ENCODE measurements at places on chromosomes 13 and 19.
A peak's percentile ranks its signal among the peaks of the same experiment; 100 is the strongest.

DNA sequence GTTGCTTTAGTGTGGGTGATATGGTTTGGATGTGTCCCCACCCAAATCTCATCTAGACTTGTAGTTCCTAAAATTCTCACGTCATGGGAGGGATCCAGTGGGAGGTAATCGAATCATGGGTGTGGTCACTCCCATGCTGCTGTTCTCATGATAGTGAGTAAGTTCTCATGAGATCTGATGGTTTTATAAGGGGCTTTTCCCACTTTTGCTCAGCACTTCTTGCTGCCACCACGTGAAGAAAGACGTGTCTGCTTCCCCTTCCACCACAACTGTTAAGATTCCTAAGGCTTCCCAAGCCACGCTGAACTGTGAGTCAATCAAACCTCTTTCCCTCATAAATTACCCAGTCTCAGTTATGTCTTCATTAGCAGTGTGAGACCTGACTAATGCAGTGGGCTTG, 26.0 kb downstream of the OR10H4 start:
- no peak for DNase-seq

DNA sequence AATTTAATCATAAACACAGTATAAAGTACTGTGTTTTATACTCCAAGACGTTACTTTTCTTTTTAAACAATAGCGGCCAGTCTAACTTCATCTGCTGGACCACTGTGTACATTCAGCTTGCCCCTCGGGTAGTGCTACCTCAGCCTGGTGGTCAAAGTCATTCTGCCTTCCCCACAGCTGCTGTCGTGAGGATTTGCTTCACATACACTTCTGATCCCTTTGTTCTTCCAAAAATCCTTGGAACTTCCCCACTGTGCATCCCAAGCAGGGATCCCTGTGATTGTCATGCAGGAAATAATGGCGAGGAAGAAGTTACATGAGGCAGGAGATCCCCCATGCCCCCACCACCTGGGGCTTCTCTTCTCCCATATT, 234.9 kb upstream of the STARD13 start:
- DNase-seq: no peak

DNA sequence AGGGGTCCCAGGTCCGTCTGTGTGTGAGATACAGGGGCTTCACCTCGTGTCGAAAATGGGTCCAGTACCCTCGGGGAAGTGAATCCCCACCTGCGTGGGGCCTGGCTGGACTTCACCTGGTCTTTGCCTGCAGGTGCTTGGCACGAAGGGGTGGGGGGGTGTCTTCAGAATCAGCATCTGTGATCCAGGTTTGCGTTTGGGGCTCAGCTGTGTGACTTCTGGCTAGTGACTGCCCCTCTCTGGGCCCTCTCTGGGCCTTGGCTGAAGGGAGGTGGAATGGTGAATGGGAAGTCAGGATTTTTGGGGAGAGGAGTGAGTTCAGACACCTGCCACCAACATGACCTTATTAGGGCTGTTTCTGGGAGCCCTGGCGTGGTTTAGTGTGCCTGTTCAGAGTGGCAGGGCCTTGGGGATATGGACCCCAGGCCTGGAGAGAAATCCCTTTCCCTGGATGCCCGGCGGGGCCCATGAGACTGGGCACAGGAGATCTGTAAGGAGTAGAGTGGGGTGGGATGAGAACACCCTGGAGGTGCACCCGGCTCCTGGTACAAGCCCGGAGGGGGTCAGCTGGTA, 2.7 kb downstream of the CELF5 start:
- DNase-seq: no peak

DNA sequence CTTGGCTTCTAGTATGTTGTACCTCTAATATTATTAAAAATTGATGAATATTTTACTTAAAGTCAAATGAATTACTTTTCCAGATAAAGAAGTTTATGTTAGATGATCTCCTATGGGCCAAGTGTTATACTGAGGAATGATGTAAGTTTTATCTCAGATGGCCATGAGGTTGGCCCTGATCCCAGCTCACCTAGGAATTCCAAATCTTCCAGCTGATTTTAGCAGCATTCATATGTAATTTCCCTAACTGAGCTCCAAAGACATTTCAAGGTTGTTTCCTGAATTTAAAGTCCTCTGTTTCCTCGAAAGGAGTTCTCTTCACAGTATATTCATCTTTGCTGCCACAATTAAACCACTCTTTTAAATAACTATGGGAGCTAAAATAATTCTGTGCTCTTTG, 1670.4 kb upstream of the SPRY2 start:
- no peak for DNase-seq

DNA sequence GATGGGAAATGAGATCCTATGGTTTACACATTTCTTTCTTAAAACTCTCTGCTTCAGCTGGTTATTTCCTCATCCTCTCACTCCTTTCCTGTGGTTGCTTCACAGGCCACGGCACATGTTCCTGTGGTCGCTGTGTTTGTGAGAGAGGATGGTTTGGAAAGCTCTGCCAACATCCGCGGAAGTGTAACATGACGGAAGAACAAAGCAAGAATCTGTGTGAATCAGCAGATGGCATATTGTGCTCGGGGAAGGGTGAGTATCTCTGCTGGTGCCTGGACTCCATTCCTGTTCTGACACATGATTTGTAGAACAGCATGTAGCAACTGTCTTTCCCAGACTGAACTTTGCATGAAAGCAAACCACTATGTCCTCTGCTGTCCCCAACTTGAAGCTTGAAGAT, 254.2 kb downstream of the ITGBL1 start:
- no peak for DNase-seq

DNA sequence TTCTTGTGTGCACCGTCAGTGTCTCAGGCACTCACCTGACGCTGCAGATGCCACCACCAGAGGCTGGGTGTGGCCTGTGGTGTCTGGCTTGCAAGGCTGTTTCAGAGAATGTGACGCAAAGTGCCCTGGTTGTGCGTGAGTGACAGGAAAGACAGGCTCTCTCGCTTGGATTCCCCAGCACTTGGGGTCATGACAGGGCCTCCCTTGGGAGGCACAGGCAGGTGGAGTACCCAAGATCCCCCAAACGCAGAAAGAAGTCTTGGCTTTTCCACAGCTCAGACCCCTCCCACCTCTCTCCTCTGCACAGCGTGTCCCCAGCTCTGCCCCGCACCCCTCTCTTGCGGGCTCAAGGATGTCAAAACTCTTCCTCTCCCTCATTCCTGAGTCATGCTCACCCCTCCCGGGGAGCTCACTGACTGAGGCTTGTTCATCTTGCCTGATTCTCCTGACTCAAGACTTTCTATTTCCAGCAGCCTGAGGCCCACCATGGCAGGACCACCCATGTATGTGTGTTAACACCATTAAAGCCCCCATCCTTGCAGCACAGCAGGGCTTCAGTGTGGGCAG, 21.0 kb downstream of the DHX34 start:
- DNase-seq: no peak

GRCh38 chr19:35033067-35034004, 3.1 kb downstream of the SCN1B start:
- DNase-seq: no peak

- DNase-seq: no peak
Measured at GRCh38 chr13:110440946-110441731, 120.4 kb downstream of the RAB20 start.

DNA sequence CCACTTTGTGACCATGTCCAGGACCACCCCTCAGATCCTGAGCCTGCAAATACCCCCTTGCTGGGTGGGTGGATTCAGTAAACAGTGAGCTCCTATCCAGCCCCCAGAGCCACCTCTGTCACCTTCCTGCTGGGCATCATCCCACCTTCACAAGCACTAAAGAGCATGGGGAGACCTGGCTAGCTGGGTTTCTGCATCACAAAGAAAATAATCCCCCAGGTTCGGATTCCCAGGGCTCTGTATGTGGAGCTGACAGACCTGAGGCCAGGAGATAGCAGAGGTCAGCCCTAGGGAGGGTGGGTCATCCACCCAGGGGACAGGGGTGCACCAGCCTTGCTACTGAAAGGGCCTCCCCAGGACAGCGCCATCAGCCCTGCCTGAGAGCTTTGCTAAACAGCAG, 7.7 kb upstream of the CEACAM7 start:
- no peak for DNase-seq

DNA sequence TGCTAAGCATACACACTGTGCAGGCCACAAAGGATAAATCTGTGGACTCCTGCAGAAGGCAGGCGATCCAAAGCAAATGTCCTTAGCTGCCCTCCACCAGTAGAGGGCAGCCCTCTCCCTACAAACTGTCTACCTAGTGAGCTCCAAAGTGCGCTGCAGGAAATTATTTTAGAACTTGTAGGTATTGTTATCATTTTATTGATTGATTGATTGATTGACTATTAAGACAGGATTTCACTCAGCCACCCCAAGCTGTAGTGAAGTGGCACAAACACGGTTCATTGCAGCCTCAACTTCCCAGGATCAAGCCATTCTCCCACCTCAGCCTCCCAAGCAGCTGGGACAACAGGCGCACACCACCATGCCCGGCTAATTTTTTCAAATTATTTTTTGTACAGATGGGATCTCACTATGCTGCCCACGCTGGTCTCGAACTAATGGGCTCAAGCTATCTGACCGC, 37.3 kb downstream of the RNF6 start:
- peak; percentile 77 for DNase-seq
